Liver (tissue), 10 donors: ENCODE measurements at places on chromosomes 5 and 9. TPM values are rescaled to one million over a fixed set of nuclear protein-coding genes. Genes with fewer than 3 reads are reported as not detected.

DNA sequence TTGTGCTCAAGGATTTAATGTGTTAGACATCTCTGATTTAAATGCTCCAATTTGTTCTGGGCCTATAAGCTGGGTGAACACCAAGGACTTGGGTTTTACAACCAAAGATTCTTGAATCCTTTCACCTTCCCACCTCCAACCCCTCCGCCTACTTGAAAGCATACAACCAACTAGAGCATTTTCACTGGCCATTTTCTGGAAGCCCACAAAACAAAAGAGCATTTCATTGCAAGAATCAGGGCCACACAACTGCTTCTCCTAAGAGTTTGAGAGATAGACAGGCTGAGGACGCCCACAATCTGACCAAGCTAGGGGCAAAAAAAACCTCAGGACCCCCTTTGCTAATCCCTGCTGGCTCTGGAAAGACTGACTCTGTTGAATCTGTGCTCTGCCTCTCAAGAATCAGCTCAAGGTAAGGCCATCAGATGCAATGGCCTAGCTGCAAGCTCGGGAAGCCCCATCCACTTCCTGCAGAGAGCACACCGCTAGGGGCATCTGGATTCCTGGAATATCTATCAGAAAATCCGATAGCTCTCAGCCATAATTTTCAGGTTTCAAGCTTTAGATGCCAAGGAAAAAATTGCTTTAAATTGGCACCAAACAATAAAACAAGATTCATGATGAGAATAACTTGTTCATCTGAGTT lies 57.7 kb downstream of the RETREG1 start:
- no peaks in the 10 kb centered on the region for H3K27me3 ChIP-seq
- H3K27ac ChIP-seq, result no peak overlapping the region
- H3K4me1 ChIP-seq, result peaks cover 1% of the 10 kb centered on the region
- H3K36me3 ChIP-seq, result no peaks in the 10 kb centered on the region
- no peak for DNase-seq
- H3K4me3 ChIP-seq, result no peak overlapping the region

- H3K36me3 ChIP-seq, result no peaks in the 10 kb centered on the region
- H3K4me1 ChIP-seq, result peaks cover 13% of the 10 kb centered on the region
- no peak overlapping the region for H3K4me3 ChIP-seq
- H3K27me3 ChIP-seq, result no peaks in the 10 kb centered on the region
- peak overlapping the region; percentile 83 for H3K27ac ChIP-seq
These were observed 95.3 kb downstream of the RGS3 start for GRCh38 chr9:113558632-113559502.

GRCh38 chr9:88312045-88312444 lies 76.2 kb upstream of the SPIN1 start:
- H3K4me3 ChIP-seq, result no peak overlapping the region
- no peaks in the 10 kb centered on the region for H3K27me3 ChIP-seq
- no peak for DNase-seq
- no peaks in the 10 kb centered on the region for H3K4me1 ChIP-seq
- H3K36me3 ChIP-seq, result no peaks in the 10 kb centered on the region

SLC26A2 gene
- total RNA-seq, result 2.4 TPM

- H3K27me3 ChIP-seq, result no peaks in the 10 kb centered on the region
- H3K27ac ChIP-seq, result no peak overlapping the region
- no peak overlapping the region for H3K4me3 ChIP-seq
- no peaks in the 10 kb centered on the region for H3K36me3 ChIP-seq
These were observed 209.8 kb downstream of the ENC1 start for GRCh38 chr5:74430631-74431289.

IL9 gene
- total RNA-seq, result not detected

CRB2 gene
- total RNA-seq, result 1.7 TPM

DNA sequence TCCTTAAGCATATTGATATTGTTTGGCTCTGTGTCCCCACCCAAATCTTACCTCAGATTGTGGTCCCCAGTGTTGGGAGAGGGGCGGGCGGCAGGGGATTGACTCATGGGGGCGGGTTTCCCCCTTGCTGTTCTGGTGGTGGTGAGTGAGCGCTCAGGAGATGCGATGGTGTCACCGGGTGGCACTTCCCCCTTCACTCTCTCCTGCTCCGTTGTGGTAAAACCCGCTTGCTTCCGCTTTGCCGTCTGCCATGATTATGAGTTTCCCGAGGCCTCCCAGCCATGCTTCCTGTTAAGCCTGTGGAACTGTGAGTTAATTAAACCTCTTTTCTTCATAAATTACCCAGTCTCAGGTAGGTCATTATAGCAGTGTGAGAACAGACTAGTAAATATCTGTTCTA lies 229.1 kb downstream of the IRX2 start:
- no peaks in the 10 kb centered on the region for H3K36me3 ChIP-seq
- no peak overlapping the region for H3K4me3 ChIP-seq
- no peak overlapping the region for H3K27ac ChIP-seq
- no peaks in the 10 kb centered on the region for H3K27me3 ChIP-seq
- no peak for DNase-seq

GRCh38 chr9:78013934-78014333 lies 17.7 kb downstream of the GNAQ start:
- H3K4me1 ChIP-seq, result peaks cover 13% of the 10 kb centered on the region
- H3K36me3 ChIP-seq, result no peaks in the 10 kb centered on the region
- H3K27me3 ChIP-seq, result no peaks in the 10 kb centered on the region
- H3K4me3 ChIP-seq, result no peak overlapping the region
- H3K27ac ChIP-seq, result no peak overlapping the region

DNA sequence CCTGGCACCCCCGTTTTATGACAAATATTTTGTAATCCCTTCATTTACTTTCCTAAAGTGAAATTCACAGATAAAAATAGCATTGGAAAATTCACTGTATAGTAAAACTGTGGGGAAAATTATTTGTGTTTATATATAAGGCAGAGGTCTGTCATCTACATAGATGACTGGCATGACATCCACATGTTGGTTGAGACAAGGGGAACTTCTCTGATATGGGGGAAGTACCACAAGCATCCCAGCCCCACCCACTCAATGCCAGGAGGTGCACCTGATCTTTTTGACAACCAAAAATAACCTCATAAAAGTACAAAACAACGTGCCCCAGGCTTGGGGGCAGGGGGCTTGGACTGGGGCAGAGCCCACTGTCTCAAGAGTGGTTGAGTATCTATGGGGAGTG lies 6.3 kb upstream of the TDRD7 start:
- H3K4me3 ChIP-seq, result no peak overlapping the region
- no peak overlapping the region for H3K27ac ChIP-seq

FOXD4L3 gene
- not detected for total RNA-seq

MTAP gene
- 17.7 TPM for total RNA-seq

- H3K27me3 ChIP-seq, result no peaks in the 10 kb centered on the region
- no peak for DNase-seq
- H3K27ac ChIP-seq, result no peak overlapping the region
These were observed 156.4 kb downstream of the GABBR2 start for GRCh38 chr9:98552331-98552730.

GRCh38 chr5:54234304-54234933 lies 76.0 kb downstream of the ARL15 start:
- no peaks in the 10 kb centered on the region for H3K4me1 ChIP-seq
- no peak for DNase-seq
- no peaks in the 10 kb centered on the region for H3K27me3 ChIP-seq

GRCh38 chr9:89360465-89360864 lies 42.2 kb downstream of the SECISBP2 start:
- DNase-seq, result peak; percentile 23
- no peak overlapping the region for H3K4me3 ChIP-seq
- peaks cover 12% of the 10 kb centered on the region for H3K4me1 ChIP-seq
- no peak overlapping the region for H3K27ac ChIP-seq
- no peaks in the 10 kb centered on the region for H3K27me3 ChIP-seq

- H3K27ac ChIP-seq, result no peak overlapping the region
- no peaks in the 10 kb centered on the region for H3K4me1 ChIP-seq
- H3K27me3 ChIP-seq, result no peaks in the 10 kb centered on the region
These were observed 202.3 kb downstream of the LRRC70 start for GRCh38 chr5:62780888-62781287.

GRCh38 chr9:18438300-18438925 lies 35.5 kb upstream of the ADAMTSL1 start:
- peak overlapping the region; percentile 79 for H3K27ac ChIP-seq
- H3K27me3 ChIP-seq, result no peaks in the 10 kb centered on the region
- no peaks in the 10 kb centered on the region for H3K36me3 ChIP-seq
- peak overlapping the region; percentile 70 for H3K4me3 ChIP-seq
- DNase-seq, result peak; percentile 39
- peaks cover 24% of the 10 kb centered on the region for H3K4me1 ChIP-seq

OTULIN gene
- 12.7 TPM for total RNA-seq

DNA sequence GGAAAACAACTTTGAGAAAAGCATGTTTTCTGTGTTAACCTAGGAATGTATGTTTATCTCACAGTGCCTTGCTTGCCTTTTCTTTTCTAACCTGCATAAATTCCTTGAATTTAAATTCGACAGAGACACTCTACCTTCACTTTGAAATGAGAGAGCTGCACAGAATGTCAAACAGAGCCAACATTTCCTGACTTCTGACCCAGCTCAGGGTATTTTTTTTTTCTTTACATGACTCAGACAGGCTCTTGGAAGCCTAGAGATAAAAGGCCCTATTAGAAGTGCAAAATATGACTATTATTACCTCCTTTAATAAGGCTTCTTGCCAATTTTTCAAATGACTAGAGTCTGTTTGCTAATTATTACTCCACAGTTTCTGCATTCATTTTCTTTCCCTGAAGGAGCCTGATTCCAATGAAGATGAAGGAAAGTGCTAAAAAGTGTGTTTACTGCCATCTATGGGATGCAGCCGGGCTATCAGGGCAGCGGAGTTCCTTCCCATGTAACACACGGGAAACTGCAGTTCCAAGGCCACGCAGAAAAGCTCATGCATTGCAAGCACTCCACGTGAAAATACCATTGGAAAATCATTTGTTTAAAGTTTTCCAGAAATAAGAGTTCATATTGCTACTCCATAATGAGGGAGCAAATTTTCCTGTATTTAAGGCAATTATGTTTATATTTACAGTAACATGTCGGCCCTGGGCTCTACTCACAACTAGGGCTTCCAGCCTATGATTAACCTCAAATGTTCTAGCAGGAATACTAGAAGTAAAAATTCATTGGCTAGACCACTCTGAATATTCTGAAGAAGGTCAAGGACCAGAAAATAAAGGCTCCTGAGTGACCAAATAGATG lies 485.6 kb downstream of the ZSWIM6 start:
- H3K27ac ChIP-seq, result no peak overlapping the region
- H3K4me1 ChIP-seq, result no peaks in the 10 kb centered on the region
- no peaks in the 10 kb centered on the region for H3K27me3 ChIP-seq
- DNase-seq, result no peak
- H3K36me3 ChIP-seq, result no peaks in the 10 kb centered on the region

DNA sequence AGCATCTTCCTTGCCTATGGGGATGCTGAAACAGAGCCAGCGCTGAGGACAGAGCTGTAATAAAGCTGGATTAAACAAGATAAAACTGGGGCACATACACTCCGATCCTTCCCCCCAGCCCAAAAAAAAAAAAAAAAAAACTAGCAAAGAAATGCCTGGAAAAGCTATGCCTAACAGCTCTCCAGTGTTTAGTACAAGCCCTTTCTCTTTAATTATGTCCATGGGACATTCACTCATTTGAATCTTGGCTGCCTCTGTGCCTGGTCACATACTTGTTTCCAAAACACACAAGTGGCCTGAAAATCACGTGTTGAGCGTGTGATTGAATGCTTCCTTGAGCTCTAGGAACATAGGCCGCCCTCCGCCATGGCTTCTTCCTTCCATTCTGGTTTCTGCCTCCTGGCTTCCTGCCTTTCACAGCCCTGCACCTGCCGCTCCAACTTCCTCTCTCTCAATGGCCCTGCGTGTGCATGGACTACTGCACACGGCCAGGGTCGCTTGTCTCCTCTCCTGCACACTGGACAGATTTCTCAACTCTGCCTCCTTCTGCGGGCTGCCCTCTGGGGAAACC lies 111.0 kb upstream of the RETREG1 start:
- no peaks in the 10 kb centered on the region for H3K4me1 ChIP-seq
- H3K36me3 ChIP-seq, result no peaks in the 10 kb centered on the region
- H3K4me3 ChIP-seq, result no peak overlapping the region
- DNase-seq, result no peak
- no peaks in the 10 kb centered on the region for H3K27me3 ChIP-seq

- H3K27me3 ChIP-seq, result peaks cover 2% of the 10 kb centered on the region
- no peaks in the 10 kb centered on the region for H3K36me3 ChIP-seq
- DNase-seq, result no peak
- no peaks in the 10 kb centered on the region for H3K4me1 ChIP-seq
These were observed 189.7 kb downstream of the ATPSCKMT start for GRCh38 chr5:10059980-10060379.

EGFL7 gene
- 34.5 TPM for total RNA-seq

CARTPT gene
- not detected for total RNA-seq

SPINK13 gene
- total RNA-seq, result not detected

DNA sequence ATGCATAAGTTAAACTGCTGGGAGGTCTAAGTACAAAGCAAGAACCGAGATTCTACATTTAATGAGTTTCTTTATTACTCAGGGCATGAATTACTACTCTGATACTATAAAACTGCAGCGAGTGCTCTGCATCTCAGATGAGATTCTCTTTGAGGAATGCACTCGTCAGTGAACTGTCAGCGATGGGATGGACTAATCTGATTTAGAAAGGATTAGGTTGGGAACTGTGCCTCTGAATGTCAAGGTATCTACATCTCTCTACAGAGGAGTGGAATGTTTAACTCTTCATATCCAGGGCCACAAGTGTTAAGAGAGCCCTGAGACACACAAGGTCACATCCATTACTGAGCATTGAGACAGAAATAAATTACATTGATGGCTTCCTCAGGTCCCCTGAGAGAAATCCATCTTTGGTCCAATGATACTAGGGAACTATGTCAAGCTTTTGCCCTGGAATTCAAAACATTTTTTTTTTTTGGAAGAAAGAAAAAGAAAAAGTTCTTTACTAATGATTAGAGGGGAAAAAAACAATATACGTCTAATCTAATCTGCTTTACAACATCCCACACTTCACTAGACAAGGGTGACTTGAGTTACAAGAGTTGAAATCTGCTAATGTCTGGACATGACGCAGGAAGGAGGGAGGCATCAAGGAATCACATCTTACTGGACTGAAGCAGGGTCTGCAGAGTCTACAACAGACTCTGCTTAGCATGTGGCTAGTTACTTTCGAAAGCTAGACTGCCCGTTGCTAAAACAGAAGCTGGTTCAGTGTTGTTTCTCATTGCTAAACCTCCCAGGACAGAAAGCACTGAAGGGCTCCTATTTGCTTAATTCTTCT lies 270.0 kb upstream of the TLE4 start:
- no peak overlapping the region for H3K27ac ChIP-seq
- H3K27me3 ChIP-seq, result no peaks in the 10 kb centered on the region
- no peak overlapping the region for H3K4me3 ChIP-seq
- no peaks in the 10 kb centered on the region for H3K4me1 ChIP-seq

GARIN3 gene
- not detected for total RNA-seq

GRCh38 chr5:172452398-172453205 lies 1.7 kb downstream of the SH3PXD2B start:
- peaks cover 8% of the 10 kb centered on the region for H3K4me1 ChIP-seq
- no peak overlapping the region for H3K27ac ChIP-seq
- no peak overlapping the region for H3K4me3 ChIP-seq
- H3K36me3 ChIP-seq, result peaks cover 3% of the 10 kb centered on the region

DNA sequence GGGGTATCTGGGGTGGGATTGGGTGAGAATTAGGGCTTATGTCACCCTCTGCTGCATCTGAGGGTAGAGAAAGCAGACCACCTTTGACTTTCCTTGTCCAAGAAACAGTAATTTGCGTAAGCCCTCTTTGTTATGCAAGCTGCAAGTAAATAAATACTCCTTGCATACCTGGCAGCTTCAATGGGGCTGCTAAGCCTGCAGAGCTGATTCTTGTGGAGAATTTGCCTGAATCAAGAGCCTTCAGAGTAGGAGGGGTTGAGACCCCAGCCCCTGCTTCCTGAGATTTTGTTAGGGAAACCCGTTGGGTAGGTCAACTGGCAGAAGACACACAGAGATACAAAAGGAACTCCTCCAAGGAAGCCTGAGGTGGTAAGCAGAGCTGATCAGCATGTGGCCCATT lies 515.1 kb downstream of the DMAC1 start:
- peaks cover 2% of the 10 kb centered on the region for H3K27me3 ChIP-seq
- H3K36me3 ChIP-seq, result no peaks in the 10 kb centered on the region
- H3K4me3 ChIP-seq, result no peak overlapping the region
- H3K4me1 ChIP-seq, result no peaks in the 10 kb centered on the region
- no peak overlapping the region for H3K27ac ChIP-seq
